ENCODE measurements at places on chromosomes 1 and 21. TPM values are rescaled to one million over a fixed set of nuclear protein-coding genes. Genes with fewer than 3 reads are reported as not detected.

NCF2 gene
- total RNA-seq = 40.8 TPM

GREM2 gene
- total RNA-seq = 0.16 TPM

GPR37L1 gene
- not detected for total RNA-seq

MTARC2 gene
- total RNA-seq = 45.2 TPM

RPE65 gene
- total RNA-seq = not detected

PROK1 gene
- 1.3 TPM for total RNA-seq

FCRL6 gene
- total RNA-seq = not detected

UTS2 gene
- not detected for total RNA-seq

CDC14A gene
- 6.8 TPM for total RNA-seq

GNG4 gene
- total RNA-seq = 0.64 TPM

MTR gene
- 48.8 TPM for total RNA-seq

GPR52 gene
- 2.7 TPM for total RNA-seq

TFB2M gene
- total RNA-seq = 12.7 TPM

GJA5 gene
- total RNA-seq = 25.7 TPM

ZNF692 gene
- total RNA-seq = 18.4 TPM

RGS13 gene
- 1.0 TPM for total RNA-seq

TEX38 gene
- total RNA-seq = not detected

GBP5 gene
- total RNA-seq = 2.1 TPM

BMP8A gene
- 1.6 TPM for total RNA-seq

BNIPL gene
- total RNA-seq = not detected

Measured in mesenteric fat pad (tissue), 1 donor.